ENCODE measurements at places on chromosomes 16 and 17. TPM values are rescaled to one million over a fixed set of nuclear protein-coding genes. Genes with fewer than 3 reads are reported as not detected.

The DUSP3 gene
- 260 TPM for total RNA-seq

The TMC8 gene
- total RNA-seq, result 4.3 TPM

The FOXF1 gene
- 0.05 TPM for total RNA-seq

The VTN gene
- total RNA-seq, result 36.9 TPM

The PRSS53 gene
- 0.62 TPM for total RNA-seq

The SMIM36 gene
- not detected for total RNA-seq

The PRR15L gene
- total RNA-seq, result not detected

The CHST4 gene
- not detected for total RNA-seq

The SRCIN1 gene
- 1.4 TPM for total RNA-seq
